ENCODE measurements at places on chromosomes 1 and 21.

DNA sequence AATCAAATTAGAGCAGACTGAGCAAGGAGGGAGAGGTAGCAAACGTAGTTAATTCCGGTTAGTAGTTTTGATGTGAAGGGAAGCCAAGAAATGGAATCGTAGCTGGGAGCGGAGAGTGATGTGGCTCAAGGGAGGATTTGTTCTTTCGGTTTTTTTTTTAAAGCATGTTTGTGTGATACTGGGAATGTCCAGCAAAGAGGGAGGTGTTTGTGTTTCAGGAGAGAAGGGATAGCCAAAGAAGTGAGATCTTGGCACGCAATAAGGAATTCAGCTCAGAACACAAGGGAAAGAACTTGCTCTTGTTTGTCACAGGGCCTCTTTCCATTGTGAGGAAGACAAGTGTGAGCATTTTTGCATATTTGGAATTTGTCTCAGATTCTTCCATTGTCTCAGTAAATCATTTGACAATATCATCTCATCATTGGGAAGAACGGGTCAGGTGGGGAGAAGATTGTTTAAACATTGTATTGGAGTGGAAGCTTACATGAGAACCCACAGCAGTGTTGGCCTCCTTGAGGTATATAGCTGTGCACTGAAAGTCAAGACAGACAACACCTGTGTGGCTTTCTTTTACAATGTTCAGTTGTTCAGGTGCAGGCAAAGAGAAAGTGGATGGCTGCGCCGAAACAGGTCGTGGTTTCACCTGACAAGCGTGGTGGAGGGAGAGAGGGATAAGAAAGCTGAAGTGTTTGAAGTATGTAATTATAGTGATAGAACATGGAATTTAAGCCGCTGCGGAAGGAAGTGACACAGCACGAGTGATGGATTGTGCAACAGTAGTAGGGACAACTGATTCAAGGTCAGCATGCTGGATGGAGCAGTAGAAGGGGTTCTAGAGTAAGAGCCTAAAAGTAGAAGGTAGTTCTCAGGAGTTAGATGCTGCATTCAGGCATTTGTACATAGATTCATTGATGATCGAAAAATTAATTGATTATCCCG, 25.4 kb downstream of the FMN2 start:
- DNase-seq, result no peak

GRCh38 chr1:58290685-58291372, 255.7 kb downstream of the OMA1 start:
- DNase-seq, result peak; percentile 2

DNA sequence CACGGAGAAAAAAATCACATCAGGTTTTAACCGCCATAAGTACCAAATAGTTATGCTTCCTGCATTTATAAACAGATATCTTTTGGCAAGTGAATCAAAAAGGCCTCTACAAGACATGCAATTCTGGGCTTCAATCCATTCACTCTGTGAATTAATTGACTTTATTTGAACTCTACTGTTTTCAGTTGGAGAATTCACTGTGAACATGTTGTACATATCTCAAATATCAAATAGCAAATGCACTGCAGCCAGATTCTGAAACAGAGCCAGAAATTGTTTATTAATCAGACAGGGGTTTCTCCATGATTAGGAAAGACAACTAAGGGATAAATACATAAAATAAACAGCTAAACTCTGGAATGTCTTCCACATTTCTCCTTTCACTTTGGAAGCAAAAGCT, 445.4 kb upstream of the NFIA start:
- no peak for DNase-seq

GRCh38 chr1:31535561-31535960, 40.8 kb upstream of the TINAGL1 start:
- no peak for DNase-seq

All from cardiac fibroblast (primary cell).